ENCODE measurements at places on chromosomes 2 and 18.
A peak's percentile ranks its signal among the peaks of the same experiment; 100 is the strongest.

GRCh38 chr2:15894481-15895144 is 45.7 kb upstream of the MYCN start:
- DNase-seq, result no peak

GRCh38 chr2:179605341-179605740 is 256.1 kb downstream of the ZNF385B start:
- no peak for DNase-seq

DNA sequence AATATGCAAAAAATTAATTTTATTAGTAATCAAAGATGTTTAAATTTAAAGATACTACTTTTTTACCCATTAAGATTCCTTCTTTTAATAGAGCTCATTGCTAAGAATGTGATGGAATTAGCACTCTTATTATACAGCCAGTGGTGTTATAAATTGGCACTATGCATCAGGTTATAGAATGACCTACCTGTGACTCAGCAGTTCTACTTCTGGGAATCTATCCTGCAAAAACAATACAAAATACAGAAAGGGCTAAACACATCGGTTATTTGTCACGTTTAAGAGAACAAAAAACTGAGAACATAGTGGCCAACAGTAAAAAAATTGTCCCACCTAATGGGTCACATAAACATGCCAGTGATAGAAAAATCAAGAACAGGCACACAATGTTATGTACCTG is 9.4 kb upstream of the ADD2 start:
- no peak for DNase-seq

DNA sequence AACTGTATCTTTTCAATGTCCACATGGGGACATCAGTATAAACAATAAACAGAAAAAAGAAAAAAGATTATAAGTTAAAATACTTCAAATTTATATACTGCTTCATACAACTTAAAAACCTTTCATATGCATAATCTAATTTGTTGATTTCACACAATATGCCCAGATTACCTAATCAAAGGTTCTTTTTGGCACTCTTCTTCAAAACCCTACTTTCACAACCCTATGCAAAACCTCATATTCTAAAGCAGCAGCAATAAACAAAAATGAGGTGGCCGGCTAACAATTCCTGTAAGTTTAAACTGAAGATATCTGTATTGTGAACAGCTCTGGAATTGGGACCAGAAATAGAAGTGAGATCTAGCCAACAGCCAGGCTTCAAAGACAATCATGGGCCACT is 28.6 kb downstream of the STK17B start:
- DNase-seq, result no peak

DNA sequence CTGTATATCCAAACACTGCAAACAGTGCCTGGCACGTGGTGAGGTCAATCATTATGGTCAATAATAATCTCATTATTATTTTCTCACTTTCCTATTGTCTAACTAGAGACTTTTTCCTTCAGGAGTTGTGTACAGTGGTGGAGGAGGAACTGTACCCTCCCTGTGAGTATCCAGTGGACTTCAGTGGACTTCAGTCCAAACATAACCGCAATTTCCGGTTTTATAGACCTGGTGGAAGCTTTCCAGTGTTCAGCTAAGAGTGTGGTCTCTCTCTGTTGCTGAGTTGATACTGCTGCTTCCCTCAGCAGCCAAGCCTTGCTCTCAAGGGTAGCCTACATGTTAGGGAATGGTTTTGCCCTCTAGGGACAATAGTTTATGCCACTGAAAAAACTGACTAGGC is 447.1 kb downstream of the TMEM182 start:
- DNase-seq, result no peak

DNA sequence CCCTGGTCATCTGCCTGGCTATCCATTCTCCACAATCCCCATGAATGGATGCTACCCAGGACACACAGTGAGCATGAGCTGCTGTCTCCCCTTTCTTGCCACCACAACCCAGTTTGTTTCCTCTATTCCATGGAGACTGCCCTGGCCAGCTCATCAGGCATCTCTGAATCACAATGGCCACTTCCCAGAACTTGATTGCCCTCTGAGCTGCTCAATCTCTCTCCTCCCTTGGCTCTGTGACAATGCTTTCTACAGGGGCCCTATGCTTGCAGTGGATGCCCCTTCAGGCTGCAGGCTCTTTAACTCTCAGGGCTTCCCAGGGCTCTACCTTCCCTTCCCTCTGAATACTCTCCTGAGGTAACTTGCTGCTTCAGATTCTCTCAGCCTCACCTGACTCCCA is 14.4 kb upstream of the SLC4A5 start:
- DNase-seq, result no peak

GRCh38 chr2:219081096-219081495 is 20.4 kb upstream of the IHH start:
- DNase-seq, result no peak

DNA sequence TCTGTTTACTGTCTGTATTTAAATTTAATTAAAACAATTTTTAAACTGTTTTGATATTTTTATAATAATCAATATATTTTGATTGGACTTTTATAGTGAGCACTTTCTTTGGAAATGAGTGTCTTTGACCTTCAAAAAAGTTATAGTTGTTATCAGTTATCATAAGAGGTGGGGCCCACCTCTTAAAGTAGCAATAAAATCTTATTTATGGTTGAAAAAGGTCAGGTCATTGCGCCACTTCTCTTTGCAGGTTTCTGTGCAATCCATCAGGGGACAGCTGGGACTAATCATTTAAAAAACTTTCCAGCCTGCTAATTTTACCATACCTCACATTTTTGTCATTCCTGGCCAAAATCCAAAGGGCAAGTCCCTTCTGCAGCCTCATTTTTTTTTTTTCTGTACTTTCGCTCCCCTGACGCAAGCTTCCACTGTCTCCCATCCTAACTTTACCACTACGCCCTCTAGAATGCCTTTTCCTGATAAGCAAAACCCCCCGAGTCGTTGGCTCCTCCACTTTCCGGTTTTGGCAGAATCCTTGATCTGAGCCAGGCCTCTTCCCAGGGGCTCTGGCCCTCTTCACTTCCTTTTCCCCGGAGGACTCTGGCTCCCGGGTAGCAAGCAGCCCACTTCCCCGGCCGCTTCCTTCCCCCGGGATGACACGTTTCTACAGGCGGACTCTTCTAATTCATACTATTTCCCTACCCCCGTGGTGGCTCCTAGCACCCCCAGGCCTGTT is 1.1 kb upstream of the SEH1L start:
- peak; percentile 84 for DNase-seq

Data from posterior vena cava (tissue), 2 donors.